ENCODE measurements at places on chromosomes 11 and 22.

GRCh38 chr22:46641811-46642266 is 21.7 kb downstream of the GRAMD4 start:
- no peak for DNase-seq

DNA sequence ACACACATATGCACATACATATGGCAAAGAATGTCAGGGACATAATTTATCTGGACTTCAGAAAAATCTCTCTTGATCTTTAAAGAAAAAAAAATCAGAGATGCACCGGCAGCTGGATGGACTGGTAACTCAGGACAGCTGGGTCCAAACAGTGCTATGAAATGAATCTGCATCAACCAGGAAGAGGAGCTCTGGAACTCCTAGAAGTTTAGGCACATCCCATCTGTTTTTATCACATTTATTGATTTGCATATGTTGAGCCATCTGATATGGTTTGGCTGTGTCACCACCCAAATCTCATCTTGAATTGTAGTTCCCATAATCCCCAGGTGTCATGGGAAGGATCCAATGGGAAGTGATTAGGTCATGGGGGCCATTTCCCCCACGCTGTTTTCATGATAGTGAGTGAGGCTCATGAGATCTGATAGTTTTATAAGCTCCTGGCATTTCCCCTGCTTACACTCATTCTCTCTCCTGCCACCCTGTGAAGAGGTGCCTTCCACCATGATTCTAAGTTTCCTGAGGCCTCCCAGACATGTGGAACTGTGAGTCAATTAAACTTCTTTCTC is 87.7 kb upstream of the AKIP1 start:
- no peak for DNase-seq

DNA sequence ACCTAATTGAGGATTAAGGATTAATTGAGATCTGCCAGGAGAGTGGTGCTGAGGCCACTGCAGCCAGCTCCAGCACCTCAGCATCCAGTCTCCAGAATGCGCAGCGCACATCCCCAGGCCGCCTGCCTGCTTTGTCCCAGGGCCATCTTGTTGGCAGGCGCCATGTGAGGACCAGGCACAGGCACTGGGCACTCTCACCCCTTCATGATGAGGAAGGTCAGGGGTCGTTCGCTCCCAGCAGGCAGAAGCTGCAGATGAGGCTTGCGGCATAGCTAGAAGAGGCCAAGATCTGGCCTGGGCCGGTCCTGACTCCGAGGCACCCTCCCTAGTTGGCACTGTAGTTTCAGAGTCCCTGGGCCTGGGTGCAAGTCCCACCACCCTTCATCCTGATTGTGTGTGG is 6.4 kb downstream of the CABP2 start:
- no peak for DNase-seq

DNA sequence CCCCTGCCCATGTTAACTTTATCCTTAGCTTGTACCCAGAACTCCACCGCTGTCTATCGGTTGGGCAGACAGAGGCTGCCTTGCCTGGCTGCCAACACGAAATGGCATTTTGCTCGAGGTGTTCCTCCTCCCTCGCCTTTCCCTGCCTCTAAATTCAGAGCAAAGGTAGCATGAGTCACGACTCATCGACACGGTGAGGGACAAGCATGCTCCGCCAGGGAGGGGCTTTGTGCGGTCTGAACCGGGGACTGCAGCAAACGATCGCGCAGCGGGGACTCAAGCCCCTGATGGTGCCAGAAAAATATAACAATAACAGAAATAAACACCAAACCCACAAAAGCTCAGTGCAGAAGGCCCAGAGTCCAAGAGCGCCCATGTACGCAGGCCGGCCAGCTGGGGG is 52.3 kb downstream of the RTL6 start:
- DNase-seq = no peak

DNA sequence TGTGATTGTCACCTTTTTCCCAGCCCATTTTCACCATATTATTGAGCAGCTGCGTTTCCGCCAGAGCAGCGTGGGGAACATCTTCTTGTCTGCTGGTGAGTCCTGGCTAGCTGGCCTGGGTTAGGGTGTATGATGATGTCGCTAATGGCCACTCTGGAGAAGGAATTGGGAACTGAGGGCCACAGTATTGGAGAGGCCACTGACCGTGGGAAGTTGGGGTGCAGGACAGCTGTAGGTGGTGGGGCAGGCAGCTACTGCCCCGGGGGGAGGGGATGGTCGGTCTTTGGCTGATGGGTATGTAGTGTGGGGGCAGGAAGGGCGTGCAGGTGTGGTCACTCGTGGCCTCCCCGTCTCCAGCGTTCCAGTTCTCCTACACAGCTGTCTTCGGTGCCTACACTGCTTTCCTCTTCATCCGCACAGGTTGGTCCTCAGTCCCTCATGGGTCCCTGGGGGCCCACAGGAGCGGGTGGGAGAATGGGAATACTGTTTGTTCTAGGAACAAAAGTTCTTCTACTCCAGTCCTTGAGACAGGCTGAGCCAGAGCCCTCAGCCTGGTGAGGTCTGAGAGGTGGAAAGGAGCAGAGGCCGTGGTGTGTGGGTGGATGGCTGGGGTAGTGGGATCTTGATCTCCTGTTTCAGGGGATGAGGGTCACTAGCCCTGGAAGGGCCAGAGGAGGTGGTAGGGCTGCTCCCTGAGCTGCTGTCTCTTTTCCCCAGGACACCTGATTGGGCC is 2.1 kb downstream of the RCE1 start:
- no peak for DNase-seq

GRCh38 chr11:114169321-114169749 is 109.8 kb downstream of the ZBTB16 start:
- no peak for DNase-seq

DNA sequence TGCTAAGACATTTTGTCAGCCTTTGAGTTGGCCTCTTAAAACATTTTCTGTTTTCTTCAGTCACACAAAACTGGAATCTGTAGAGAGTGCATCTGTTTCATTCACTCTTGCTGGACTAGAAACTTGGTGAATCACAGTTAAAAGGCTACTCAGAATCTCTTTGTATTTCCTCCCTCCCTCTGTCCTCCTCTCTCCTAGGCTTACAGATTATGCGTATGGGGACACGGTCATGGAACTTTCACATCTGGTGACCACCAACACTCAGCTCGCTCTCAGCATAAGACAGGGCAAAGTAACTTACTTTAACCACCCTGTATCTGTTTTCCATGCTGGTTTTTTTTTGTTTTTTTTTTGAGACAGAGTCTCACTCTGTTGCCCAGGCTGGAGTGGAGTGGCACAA is 50.4 kb downstream of the BARX2 start:
- DNase-seq = no peak

GRCh38 chr11:73029403-73029802 is 112.7 kb downstream of the FCHSD2 start:
- no peak for DNase-seq

DNA sequence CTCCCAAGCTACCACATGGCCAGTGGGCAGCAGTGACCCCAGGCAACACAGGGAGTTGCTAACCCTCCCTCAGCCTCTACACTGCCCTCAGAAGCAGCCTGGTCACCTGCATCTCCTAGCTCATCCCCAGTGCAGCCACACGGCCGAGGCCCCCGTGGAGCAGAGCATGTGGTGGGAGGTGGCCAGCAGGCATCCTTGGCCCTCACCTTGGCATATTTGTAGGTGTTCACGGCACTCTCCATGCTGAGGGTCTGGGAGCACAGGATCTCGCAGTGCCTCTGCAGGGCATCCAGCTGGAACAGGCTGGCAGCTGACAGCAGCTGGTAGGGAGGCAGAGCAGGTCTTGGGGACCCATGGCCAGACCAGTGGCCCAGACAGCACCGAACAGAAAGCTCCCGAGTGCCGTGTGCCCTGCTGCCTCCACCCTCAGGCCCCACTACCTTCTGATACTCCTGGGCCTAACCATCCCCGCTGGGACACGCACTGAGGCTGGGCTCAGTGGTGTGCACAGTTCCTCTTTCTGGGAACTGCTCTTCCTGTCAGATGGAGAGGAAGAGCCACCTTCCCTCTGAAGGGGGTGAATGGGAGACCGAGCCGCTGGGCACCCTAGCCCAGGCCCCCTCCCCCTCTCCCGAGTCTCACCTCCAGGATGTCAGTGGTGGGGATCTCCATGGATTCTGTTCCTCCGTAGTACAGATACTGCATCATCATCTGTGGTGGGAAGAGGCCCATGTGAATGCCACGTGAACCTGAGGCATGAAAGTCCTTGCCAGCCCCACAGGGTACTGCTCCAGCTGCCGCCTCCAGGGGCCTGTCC is 48.8 kb downstream of the NAT10 start:
- no peak for DNase-seq

DNA sequence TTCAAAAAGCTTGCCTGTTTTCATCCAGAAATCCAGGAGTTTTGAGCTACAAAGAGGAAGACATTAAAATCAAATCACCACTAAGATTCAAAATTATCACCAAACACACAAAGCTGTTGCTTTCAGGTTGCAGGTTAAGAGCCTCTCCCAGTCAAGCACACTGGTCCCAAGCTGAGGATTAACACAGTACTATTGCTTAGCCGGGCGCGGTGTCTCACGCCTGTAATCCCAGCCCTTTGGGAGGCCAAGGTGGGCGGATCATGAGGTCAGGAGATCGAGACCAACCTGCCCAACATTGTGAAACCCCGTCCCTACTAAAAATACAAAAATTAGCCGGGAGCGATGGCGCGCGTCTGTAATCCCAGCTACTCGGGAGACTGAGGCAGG is 1165.1 kb downstream of the LRRC4C start:
- DNase-seq = no peak

- DNase-seq = no peak
Measured at GRCh38 chr11:117231842-117232091, at the start of gene PCSK7. TSS of gene PCSK7 (minus strand) at chr11:117232073. CDS start at chr11:117229844, 2,229 bp downstream.

DNA sequence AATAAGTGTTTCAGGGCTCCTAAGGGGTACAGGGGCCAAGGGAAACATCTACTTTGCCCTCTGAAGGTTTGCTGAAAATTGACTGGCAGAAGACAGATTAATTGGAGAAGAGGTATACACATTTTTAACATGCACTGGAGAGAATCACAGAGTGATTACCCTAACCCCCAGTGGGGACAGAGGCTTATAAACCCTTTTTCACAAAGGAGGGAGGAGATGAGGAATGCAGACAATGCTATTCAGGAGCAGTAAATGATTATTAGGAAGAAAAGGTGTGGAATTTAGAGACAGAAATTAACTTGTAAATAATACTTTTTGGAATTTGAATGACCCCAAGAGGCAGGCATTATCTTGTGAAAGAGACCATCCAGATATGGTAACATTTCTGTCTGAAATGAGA is 582.4 kb upstream of the B3GAT1 start:
- no peak for DNase-seq

DNA sequence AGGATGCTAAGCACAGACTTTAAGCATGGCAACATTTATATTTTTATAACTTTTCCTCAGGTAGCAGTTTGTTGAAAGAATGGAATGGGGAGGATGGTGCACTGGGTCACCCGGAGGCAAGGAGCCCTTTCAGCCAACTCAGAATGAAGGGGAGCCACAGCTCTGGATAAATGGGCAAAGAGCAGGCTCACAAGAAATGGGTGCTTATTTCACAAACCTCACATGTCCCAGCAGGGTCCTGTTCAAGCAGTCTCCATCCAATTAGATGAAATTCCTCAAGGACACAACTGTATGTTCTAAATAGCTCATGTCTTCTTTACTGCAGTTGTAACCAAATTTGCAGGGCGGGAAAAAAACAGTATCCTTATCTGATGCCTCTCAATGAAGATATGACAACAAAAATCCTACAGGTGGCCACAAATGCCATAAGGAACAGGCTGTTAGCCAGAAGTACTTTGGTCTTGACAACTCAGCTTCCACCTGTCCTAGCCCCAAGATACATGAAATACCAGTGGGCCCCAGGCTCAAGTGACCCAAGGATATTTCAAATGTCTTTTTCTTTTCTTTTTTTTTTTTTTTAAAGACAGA is 48.2 kb downstream of the MAPK1 start:
- DNase-seq = no peak

GRCh38 chr11:74749127-74749964 is 697 bp downstream of the RNF169 start:
- no peak for DNase-seq

GRCh38 chr22:46224898-46225290 is 25.2 kb downstream of the CDPF1 start:
- DNase-seq = no peak

DNA sequence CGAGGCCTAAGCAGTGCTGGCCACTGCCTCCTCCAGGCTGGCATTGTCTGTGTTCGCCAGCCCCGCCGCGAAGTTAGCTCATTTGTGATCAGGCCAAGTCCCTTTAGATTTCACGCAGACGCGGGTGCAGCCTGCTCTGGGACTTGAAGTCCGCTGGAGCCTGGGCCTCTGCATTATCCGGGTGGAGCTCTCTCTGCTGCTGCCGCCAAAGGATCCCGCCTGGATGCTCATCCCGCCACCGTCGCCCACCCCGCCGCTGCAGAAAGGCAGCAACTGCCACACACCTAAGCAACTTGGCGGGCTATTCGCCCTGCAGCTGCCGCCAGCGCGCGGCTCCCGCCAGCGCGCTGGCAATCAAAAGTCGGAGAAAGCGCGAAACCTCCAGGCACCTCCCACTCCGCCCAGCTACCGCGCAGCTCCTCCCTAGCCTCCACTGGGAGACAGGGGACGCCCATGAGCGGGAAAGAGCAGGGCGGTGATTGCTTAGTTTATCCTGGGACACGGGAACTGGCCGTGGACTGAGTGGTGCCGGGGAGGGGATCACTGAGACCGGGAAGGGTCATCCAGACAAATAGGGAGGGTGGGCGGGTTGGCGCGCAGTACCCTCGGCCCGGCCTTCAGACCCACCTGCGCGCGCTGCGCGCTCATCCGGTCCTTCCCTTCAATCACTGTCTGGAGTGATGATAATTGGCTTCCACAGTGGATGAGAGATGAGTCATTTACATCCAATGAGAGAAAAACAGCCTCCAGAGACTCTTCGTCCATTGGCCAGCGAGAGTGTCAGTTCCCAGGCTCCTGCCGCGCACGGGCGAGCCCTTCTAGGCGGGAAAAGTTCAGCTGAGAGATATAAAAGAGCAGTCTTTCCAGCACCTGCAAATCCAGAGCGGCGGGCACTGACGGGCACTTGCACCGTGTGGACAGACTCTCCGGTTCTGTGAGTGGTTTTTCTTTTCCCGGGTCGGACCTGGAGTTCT is at the start of gene FAM111B:
FAM111B (plus strand) TSS at position 875 of the 974 bp plus-strand sequence. CDS start 2,389 bp downstream, outside the sequence.
- peak; percentile 81 for DNase-seq

GRCh38 chr11:109306322-109306721 is 115.7 kb upstream of the C11orf87 start:
- no peak for DNase-seq

- no peak for DNase-seq
Measured at GRCh38 chr11:1163911-1164735, 6.4 kb downstream of the MUC5AC start.

DNA sequence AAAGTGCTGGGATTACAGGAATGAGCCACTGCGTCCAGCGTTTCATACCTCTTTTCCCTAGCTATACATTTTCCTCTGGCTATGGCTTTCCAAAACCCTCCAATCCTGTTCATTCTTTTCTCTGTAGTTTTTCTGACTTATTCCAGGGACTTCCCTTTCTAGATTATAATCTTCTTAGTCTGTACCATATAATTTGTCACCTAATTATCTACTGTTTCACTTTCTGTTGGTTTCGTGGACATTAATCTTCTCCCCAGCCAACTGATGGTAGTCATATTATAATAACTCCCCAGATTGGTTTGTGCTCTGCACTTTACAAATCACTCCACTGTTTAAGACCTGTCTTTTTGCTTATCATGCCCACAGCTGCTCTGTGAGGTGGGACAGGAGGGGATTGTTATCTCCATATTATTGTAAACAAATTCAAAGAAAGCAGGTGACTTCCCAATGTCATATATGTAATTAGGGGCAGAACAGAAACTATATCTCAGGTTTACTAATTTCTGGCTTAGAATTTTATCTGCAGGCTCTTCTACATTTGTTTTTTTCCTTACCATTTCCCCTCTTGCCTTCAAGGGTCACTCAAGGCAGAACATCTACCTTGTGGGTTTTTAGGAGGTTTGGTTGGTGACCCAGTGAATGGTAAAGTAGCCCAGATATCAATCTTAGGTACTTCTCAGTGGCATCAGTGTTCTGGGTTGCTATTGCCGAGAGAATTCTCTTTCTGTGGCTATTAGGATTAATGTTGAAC is 23.9 kb downstream of the STIM1 start:
- no peak for DNase-seq
